AG04449 (cell line): ENCODE measurements at places on chromosomes 2 and 18.

GRCh38 chr18:35728676-35729075, 147.1 kb downstream of the GALNT1 start:
- DNase-seq, result no peak

DNA sequence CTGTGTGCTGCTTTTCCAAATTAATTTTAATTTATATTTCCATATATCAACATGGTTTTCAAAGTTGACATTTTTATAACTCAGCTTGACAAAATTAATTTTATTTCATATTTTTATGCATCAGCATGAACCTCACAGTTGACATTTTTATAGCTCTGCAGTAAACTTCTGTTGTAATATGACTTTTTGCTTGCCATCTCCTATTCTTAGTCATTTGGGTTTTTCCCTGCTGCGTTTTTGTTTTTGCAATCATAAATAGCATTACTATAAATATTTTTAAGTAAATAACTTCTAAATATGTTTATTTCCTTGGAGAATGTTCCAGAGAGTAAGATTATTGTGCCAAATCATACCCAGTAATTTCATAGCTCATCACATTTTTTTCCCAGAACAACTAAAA, 21.0 kb upstream of the L3MBTL4 start:
- DNase-seq, result no peak

DNA sequence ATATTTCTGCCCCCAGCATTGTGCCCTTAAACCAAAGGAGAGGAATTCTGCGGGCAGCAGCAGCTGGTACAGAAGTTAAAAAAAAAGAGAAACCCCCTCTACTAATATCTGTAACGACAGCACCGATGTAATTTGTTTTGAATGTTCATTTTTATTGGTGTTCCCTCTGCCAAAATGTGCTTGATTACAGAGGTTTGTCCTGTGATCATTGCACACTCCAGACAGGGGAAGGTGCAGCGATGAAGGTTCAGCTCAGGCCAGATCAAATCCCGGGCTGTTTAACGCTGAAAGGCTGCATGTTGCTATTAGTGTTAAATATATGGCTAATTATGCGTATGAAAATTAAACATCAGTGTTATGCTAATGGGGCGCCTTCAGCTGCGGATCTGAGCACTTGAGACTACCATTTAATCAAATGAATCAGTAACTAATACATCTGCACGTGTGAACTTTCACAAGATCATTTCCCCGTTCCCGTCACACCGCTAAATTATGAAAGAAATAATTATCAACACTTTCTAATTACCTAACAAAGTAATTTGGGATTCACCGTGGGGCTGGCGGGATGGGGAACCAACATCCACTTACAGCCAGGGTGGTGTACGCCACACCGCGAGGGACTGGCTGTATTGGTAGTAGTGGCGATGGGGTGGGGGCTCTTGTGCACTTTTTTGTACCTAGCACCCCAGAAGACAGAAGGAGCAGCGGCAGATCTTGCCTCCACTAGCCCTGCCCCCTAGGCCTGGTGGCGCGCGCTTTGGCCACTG, 1.5 kb upstream of the DLX1 start:
- DNase-seq, result no peak

DNA sequence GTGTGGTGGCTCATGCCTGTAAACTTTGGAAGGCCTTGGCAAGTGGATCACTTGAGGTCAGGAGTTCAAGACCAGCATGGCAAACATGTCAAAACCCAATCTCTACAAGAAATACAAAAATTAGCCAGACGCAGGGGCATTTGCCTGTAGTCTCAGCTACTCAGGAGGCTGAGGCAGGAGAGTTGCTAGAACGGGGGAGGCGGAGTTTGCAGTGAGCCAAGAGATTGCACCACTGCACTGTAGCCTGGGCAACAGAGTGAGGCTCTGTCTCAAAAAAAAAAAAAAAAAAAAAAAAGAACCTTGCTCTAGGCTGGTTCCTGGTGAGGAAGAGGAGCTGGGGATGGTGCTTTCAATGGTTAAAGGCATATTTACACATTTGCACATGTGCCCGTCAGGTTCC, 129.4 kb downstream of the LYPD6B start:
- DNase-seq, result no peak
